Activated CD8-positive, alpha-beta memory T cell treated with anti-CD3 and anti-CD28 coated beads for 48 hours (primary cell): ENCODE measurements at places on chromosomes 13 and 19.

GRCh38 chr13:94656766-94657165 is 55.1 kb downstream of the GPR180 start:
- DNase-seq: no peak

- peak; percentile 63 for DNase-seq
Measured at GRCh38 chr19:11125994-11126685, 29.4 kb downstream of the SPC24 start.

DNA sequence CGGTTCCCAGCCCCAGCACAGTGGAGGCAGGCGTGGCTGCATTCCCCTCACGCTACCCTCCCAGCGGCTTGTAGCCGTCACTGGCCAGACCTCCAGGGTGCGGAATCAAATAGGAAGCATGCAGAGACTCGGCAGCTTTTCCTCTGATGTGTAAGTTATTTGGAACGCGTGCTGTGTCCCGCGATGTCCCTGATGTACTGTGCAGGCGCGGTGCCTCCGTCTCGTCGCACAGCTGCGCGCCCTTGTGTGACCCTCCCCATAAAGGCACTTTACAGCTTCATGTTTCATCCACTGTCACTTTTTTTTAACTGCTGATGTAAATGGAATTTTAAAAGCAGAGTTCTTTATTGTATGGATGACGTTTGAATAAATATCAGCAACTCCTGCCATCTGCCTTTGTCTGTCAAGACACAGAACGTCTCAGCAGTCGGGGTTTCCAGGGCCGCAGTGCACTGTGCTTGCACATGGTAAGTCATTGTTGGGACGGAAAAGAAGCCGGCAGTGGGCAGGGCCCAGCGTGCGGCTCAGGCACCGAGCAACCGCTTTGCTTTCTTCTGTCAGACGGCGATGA is 7.3 kb upstream of the F7 start:
- no peak for DNase-seq

GRCh38 chr13:26497968-26498511 is 59.4 kb upstream of the WASF3 start:
- DNase-seq: no peak

DNA sequence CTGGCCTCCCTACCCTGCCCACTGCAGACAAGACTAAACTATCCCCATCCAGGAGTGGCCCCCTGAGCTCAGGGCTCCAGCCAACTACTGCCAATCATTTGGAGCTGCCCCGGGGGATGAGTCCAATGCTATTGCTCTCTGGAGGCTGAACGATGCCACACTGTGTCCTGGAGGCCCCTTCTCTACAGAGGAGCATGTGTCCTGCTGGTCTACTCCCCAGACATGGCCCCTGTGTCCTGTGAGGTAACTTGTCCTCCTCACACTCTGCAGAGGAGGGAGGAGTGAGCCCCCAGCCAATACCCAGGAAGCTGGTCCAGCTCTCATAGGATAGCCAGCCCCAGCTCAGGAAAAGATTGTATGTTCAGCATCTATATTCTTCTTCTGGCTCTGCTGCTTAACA is 159.1 kb upstream of the GPR12 start:
- no peak for DNase-seq

DNA sequence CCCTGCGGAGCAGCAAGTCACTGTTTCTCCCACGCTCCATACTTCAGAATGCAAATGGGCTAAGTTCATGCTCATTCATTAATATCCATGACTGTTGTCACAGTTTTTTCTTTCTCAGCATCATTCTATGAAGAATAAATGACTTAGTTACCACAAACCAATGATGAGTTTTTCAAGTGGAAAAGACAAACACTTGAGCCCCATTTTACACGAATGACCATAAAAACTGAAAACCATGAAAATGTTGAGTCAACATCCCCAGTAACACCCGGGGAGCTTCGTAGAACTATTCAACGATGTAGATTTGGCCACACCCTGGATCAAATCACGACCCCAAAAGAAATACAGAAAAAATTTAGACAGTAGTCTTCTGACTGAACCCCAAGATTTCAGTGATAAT is 99.8 kb upstream of the GJB6 start:
- DNase-seq: no peak

DNA sequence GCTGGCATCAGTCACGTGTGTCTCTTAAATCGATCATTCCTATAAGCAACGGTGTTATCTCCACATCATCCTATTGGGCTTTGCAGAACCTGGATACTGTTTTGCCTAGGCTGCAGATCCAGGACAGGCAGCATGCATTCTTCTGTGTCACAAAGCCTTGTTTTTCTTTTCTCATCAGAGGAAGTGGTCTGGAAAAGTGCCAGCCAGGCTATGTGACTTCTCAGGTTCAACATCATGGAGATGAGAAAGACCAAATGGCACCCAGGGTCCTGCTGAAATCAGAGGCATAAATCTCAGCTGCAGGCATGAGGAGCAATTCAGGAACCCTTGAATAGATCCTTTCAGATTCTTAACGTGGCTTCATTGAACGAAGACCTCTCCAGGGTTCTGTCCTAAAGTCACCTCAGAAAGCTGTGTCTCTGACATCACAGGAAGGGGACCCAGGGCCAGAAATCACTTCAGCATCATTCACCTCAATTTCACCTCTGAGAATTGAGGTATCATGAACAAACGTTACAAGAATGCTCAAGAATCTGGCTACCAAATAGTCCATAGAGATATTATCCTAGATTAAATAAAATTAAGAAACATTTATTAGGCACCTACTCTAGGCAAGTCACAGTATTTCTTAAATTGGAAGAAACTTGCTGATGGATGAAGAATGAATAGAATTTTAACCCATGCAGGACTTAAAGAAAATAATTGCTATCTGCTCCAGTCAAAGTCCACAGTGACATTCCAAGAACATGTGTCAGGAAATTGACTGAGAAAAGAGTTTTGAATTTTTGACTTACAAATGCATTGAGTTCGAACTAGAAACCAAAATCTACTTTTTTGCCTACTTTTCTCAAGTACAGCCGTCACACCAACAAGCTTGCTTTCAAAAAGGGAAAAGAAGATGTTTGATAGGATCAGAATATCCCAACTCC is 124.1 kb downstream of the COG6 start:
- no peak for DNase-seq

DNA sequence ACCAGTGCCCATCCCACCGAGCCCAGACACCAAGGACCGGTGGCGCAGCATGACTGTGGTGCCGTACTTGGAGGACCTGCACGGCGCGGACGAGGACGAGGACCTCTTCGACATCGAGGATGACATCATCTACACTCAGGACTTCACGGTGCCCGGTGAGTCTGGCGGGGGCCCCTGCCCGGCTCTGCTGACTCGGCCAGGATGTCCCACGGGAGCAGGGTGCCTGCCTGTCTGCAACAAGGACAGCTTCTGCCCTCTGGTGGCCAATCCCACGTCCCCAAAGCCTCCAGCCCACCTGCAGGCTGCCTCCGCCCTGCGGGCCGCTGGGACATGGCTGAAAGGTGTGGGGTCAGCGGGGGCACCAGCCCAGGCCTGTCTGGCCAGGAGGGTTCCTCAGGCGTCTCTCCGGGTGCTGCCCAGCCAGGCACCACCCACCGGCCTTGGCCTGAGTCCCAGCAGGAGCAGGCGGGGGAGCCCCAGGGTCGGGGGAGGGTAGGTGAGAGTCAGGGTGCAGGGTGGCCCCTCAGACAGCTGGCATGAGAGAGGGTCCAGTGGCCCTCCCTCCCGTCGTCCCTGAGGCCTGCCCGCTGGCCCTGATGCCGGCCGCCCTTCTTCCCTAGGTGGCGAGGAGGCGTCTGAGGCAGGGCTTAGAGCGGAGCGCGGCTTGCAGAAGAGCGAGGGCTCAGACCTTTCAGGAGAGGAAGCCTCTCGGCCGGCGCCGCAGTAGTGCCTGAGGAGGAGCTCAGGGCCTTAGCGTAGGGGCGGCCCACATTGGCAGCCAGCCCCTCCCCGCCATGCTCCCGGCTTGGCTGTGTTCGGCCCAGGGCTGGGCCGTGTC is 14.6 kb downstream of the CBARP start:
- no peak for DNase-seq

GRCh38 chr13:21733475-21734263 is 62.8 kb downstream of the FGF9 start:
- no peak for DNase-seq

DNA sequence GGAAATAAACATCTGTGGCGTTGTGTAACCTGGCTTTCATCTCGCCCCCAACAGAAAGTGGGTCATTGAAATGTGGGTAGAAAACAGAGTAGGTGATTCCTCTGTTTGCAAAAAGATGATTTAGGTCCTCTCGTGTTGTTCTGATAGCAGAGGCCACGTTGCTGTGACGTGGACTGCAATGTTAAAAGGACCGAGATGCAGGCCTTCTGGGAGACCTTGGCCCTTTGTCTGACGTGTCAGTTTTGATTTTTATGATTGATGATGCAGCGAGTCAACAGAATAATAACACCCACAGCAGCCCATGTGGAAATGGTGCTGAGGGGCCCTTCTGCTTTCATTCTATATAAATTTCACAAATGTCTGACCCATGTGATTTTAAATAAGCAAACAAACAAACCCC is 68.9 kb downstream of the FGF9 start:
- DNase-seq: no peak

- DNase-seq: no peak
Measured at GRCh38 chr19:20167651-20168122, 673 bp downstream of the ZNF486 start.

DNA sequence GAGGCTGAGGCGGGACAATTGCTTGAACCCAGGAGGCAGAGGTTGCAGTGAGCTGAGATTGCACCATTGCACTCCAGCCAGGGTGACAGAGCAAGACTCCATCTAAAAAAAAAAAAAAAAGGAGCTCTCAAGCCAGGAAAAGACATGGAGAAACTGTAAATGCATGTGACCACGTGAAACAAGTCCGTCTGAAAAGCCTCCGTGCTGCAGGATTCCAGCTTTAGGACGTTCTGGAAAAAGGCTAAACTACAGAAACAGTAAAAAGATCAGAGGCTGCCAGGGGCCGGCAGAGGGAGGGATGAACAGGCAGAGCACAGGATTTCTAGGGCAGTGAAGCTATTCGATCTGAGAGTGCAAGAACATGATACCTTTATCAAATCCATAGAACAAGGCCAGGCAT is 40.7 kb upstream of the NDUFS7 start:
- no peak for DNase-seq

- no peak for DNase-seq
Measured at GRCh38 chr19:30281906-30282305, 90.3 kb upstream of the ZNF536 start.

DNA sequence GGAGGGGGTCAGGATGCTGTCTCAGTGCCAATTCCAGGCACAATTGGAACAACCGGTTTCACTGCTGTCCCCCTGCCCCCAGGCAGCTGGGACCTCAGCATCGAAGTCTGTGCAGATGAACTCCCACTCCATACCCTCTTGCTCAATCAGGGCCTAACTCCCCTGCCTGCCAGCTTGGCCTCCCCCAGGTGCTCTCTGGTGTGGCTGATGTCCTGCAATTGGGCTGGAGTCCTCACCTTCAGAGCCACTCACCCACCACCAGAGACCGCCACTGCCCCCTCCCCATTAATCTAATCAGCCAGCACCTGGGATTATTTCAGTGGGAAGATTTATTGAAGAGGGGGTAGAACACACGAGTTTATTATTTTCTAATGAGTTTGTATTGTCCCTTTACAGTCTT is 118.8 kb downstream of the MIPEP start:
- no peak for DNase-seq

DNA sequence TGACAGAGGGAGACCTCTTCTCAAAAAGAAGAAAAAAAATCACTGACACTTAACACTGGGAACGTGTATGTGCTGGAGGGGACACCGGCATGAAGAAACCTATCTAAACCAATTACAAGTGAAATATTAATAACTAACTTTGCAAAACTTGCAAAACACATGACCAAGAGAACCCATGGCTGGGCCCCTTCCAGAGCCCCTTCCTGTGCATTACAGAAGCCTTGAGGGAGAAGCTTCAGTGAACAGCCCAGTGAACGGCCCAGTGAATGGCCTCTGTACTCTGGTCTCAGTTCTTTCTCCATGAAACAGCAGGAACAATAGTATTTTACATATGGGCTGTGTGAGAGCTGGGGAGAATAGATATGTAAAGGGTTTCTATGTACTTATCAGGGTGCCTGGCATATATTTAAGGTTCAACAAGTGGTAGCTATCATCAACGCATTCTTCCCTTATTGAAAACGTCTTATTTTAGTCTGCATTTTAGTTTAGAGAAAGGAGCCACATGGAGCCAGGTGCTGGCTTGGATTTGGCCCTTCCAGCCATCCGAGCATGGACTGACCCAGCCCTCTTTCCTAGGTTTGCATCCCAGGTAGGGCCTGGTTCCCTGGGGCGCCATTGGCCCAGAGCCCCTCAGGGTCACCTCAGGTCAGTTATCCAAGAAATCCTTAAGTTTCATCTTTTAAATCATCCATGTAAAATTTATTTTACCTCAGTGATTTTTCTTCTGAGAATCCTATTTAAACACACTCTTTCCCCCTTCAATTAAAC is 54.5 kb downstream of the CCDC70 start:
- no peak for DNase-seq

- no peak for DNase-seq
Measured at GRCh38 chr19:3459965-3460582, 20.3 kb downstream of the SMIM24 start.

- DNase-seq: no peak
Measured at GRCh38 chr13:76723551-76724232, 162.5 kb downstream of the KCTD12 start.

DNA sequence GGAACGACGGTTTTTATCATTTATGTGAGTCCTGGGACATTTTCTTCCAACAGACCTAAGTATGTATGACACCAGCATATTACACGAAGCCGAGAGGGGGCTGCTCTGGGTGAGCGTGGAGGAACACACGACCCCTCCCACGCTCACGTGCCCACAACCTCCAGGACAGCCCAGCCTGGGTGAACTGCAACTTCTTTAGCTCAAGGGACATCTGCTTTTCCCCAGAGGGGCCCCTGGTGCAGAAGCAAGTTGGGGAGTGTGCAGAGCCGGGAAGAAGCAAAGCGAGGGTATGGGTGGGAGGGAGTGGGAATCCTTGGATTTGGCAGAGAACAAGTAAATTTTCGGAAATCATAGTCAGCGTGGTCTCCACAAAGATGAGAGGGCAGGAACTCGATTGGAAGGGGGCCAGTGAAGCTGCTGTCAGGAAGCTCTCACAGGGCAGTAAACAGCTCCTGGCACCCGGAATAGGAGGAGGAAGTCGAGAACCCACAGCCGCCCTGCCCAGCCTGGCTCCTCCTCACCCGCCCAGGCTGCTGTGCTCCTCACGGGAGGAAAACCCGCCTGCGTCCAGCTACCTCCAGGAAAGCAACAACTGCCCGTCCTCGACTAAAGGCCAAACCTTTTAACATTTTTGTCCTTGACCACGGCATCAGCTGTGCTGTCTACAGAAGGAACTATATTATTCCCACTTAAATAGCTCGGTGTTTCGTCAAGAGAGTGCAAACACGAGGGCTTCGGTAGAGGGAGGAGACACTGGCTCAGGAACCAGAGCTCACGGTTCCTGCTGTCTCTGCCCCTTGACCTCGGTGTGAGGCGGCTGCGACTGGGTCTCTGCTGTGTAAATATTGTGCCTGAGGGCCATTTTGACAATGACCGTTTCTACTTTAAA is 17.2 kb upstream of the CFAP97D2 start:
- no peak for DNase-seq

GRCh38 chr13:81393721-81394120 is 1052.8 kb upstream of the SPRY2 start:
- DNase-seq: no peak
